ENCODE measurements at places on chromosomes 7 and 10.

- no peak for DNase-seq
Measured at GRCh38 chr7:47672271-47672791, 90.4 kb upstream of the TNS3 start.

DNA sequence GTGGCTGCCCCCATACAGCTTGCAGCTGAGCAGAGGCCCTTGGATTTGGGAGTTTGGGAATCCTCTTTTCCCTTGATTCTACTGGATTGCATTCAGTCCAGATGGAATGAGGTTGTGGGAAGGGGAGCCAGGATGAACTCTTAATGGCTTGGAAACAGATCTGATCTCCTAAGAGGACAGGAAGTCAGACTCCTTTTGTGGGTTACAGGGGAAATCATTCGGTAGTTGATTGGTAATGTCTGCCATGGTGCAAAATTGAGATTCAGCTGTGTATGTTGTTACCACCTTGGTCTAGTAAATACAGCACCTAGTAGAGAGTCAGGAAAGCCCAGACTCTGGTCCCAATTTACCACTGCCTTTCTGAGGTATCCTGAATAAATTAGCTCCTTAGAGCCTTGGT lies 144.2 kb upstream of the TNRC18 start:
- DNase-seq, result no peak

GRCh38 chr7:142703655-142704305 lies 45.5 kb upstream of the PRSS1 start:
- DNase-seq, result no peak

GRCh38 chr7:94908323-94909178 lies 1.2 kb downstream of the PPP1R9A start:
- peak; percentile 34 for DNase-seq

DNA sequence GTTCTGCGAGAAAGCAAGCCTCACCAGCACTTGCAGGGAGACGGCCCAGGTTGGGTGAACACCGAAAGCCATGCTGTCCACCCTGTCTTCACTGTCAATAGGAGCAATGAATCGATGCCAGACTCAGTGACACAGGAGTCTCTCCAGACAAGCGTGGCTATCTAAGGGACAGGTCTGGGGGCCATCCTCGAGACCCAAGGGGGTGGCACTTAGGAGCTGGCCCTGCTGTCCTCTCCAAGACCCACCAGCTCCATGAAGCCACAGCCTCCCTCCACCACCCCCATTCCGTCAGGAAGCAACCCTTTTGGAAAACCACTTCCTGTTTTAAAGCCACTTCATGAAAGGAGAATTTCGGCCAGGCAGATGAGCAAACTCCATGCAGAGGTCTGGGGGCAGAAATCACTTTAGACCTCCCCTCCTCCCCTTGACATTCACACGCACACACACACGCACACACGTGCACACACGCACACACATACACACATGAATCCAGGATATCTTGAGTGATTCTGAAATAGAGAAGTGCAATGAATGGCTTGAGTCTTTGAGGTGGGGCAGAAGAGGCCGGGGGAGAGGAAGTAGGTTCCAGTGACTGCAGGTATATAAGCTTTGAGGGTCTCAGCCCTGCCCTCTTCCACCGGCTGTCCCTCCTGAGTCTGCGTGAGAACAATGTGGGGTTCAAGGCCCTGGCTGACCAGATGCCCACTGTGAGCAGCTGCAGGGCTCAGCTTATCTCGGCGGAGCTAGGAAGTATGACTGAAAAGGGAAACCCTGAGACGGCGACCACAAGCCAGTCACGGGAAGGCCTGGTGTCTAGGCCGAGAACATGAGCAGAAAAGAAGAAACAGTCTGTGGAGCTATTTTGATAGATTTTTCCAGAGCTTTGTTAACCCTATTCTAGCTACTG lies 25.0 kb downstream of the RGS10 start:
- DNase-seq, result no peak

GRCh38 chr10:124020981-124021815 lies 72.2 kb downstream of the CHST15 start:
- DNase-seq, result no peak

DNA sequence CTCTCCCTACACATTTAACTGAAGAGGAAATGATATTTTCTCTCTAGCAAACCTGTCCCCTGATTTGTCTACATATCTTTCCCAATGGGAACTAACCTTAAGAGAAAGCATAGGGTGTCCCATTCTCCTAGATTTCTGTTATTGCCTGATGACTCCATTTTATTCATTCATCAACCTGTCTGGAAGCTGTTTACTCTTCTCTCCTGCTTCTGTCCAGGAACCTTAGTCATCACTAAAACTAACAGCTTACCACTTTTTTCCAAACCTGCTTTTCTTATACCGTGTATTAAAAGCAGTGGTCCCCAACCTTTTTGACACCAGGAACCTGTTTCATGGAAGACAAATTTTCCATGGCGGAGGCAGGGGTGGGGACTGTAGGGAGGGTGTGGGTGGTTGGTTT lies 473.3 kb upstream of the PCDH15 start:
- no peak for DNase-seq

DNA sequence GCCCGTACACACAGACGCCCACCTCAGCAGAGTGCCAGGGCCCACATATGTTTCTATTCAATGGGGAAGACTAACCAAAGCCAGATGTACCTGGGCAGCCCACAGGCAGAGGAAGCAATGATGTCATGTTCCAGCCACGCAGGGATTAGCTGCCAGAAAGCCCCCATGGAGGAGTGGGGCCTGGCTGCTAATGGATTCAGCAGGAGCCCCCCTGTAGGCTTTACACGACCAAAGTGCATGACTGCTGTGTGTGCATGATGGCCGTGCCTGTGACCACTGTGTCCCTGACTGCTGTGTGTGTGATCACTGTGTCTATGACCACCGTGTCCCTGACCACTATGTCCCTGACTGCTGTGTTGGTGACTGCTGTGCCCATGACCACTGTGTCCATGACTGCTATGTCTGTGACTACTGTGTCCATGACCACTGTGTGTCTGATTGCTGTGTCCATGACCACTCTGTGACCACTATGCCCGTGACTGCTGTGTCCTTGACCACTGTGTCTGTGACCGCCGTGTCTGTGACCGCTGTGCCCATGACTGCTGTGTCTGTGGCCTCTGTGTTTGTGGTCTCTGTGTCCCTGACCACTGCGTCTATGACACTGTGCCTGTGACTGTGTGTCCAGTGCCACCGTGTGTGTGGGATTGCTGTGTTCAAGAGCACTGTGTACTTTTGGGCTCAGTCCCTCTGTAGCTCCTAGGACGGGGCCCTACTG lies 409.3 kb downstream of the RPS24 start:
- DNase-seq, result no peak

DNA sequence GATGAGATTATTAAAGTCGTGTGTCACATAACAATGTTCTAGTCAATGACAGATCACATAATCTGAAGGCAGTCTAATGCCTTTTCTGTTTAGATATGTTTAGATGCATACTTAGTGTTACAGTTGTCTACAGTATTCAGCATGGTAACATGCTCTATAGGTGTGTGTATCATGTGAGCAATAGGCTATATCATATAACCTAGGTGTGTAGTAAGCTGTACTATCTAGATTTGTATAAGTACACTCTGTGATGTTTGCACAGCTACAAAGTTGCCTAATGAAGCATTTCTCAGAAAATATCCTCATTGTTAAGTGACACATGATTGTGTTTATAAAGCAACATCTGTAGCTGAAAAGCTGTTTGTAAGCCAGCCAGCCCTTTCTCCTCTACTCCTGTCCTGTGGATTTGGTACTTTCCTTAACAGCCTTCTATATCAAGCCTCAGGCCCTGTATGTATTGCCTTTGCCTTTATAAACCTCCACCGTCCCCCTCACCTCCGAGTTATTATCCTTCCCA lies 6.3 kb downstream of the HECTD2 start:
- DNase-seq, result no peak

DNA sequence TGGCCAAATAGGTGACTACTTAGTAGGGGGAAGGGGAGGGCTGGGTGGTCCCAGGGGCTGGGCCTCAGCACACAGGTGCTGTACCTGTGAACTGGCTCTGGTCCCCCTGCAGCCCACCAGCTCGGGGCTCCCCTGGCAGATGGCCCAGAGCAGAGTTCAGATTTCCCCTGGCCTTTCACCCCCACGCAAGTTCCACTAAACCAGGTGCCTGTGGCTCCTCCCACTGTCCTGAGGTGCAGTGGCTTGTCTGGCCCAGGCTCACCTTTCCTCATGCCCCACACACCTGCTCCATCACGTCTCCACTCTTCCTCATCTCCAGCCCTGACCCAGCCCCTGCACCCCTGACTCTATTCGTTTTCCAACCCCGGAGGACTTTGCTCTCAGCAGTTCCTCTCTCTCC lies 47.3 kb upstream of the OPALIN start:
- DNase-seq, result no peak

DNA sequence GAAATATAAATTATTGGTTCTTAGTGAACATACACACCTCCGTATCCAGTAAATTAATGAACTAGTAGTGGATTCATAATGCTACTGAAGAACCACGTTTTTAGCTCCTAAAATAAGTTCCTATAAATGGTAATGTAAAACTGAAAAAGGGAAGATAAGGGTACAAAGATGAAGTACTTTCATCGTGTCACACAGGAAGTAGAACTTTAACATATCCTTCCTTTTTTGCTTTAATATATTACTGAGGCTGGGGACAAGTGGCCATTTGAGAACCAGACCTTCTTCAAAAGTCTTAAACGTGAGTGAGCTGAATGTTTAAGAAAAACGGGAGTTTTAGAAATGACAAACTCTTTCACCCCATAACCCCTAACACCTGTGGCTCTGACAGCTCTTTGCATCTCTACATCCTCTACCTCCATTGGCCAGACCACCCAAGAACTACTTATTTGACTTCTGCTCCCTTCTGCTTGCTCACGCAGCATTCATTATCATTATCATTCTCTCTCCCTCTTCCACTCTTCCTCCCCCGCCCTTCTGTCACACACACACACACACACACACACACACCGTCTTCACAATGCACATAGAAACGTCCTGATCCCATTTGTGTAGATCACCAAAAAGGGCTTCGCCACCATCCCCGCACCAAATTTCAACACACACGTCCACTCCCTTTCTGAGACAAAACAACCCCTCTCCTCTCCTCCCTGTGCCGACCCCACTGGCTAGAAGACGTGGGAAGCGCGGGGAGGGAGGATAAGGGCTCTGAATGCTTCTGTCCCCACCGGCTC lies 677 bp downstream of the SKAP2 start:
- DNase-seq, result no peak

DNA sequence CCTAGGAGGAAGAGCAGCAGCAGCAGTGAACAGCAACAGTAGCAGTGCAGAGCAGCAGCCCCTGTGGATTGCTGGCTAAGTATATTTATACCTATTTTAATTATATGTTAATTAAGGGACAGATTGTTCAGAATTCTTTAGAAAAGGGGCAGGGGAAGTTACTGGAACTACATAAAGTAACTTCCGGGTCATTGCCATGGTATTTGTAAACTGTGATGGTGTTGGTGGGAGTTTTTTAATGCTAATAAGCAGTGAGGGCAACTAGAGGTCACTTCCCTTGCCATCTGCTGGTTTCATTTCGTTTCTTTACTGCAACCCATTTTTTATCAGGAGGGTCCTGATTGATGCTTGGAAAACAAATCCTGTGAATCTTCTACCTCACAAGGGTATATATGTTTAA lies 229.8 kb upstream of the PODXL start:
- no peak for DNase-seq

GRCh38 chr7:88200789-88201188 lies 19.0 kb downstream of the SRI start:
- DNase-seq, result peak; percentile 84

DNA sequence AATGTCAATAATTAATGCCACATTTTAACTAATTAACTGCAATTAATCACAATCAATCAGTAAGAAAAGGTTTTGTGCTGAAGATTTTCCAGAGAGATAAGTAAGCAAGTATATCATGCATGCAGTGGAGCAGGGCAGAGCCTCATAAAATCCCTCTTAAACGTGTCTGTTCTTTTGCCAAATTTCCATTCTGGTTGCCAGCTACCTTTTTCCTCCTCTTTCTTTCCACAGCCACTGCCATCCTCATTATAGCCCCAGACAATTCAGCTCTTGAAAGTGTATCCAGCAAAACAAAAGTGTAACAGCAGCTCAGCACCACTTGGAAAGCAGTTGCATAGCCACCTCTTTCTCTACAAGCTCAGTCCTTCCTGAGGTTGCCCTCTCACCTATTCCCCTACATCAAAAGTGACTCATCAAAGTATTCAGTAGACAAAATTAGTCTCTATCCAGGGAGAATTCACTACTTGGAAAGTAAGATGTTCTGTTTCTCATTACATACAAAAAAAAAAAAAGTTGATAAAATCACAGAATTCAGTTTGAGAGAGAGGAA lies 26.9 kb upstream of the EPHB6 start:
- DNase-seq, result no peak

- DNase-seq, result no peak
Measured at GRCh38 chr7:47283497-47284131, 298.3 kb downstream of the TNS3 start.

GRCh38 chr10:82609845-82610244 lies 734.9 kb downstream of the NRG3 start:
- no peak for DNase-seq

DNA sequence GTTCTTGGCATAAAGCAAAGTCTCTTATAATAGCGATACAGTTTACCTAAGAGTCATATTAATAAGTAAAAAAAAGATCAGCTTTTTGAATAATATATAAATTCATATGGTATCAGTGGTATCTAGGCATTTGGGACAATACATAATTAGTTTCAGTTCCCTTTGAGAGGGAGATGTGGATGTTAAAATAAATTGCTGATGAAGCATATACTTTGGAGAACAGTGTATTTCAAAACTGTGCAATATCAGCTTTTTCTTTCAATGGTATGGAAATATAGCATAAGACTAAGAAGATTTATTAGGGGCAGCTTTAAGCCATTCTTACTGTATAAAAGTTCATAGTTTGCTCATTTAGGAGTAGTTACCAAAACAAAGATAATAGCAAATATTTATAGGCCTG lies 35.5 kb downstream of the MDFIC start:
- DNase-seq, result no peak

- DNase-seq, result no peak
Measured at GRCh38 chr7:3168869-3169268, 125.2 kb upstream of the CARD11 start.

DNA sequence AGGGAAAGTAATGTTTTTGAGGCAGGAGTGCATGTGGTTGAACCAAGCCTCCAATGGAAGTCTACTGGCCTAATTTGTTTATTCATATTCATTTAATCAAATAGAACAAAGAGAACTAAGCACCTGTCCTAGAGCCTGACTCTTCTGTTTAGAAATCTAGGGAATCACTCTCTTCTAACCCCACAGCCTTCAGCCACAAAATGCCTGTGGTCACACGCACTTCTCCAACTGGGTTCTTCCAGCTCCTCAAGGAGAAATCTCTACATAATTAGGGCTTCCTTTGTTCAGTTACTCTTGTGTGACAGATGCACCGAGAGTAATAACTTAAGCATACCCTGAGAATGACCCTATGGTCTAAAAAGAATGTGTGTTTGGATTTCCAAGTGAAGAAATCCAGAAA lies 133.7 kb upstream of the NAMPT start:
- DNase-seq, result no peak

Measured in COR-L47 (cell line).